Activated T-helper 1 cell treated with Interleukin-2 at 50 U/mL for 16 hours (primary cell): ENCODE measurements at places on chromosomes 3 and 15.

- no peak for DNase-seq
Observed at GRCh38 chr3:170634663-170635384, 48.9 kb upstream of the SLC7A14 start.

GRCh38 chr15:78316283-78317083 is 17.1 kb upstream of the SKIC8 start:
- DNase-seq = no peak

DNA sequence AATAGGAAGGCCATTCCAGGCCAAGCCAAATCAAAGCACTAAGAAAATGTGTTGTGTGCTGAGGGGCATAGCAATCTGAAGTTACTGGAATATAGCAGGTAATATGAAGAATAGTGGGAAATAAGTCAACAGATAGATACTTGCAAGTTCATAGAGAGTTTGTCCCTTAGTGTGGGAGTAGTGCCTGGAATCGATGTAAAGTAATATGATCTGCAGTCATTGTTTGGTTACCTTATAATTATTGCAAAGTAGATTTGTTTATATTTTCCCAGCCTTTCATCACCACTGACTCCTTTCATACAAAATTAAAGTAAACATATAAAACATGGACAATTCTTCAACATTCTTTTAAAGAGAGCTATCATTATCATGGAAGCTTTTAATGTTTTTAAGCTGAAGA is 420.9 kb upstream of the NECTIN3 start:
- DNase-seq = no peak

- no peak for DNase-seq
Observed at GRCh38 chr3:43154980-43155379, 49.1 kb upstream of the POMGNT2 start.

DNA sequence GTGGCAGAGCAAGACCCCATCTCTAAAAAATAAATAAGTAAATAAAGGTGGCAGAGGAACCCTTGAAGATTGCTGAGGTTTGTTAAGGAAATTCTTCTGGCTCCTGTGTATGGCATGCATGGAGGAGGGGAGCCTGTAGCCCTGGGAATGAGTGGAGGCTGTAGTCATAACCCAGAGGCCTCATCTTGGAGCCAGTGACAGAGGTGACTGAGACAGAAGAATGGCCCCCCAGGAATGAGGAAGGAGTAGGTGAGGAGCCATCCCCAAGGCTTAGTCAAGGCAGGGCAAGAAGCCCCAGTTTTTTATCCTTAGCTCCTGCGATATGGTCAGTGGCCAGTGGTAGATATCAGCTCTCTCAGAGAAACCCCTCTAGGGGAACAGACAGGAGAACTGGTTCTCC is 46.5 kb downstream of the BSN start:
- DNase-seq = no peak

DNA sequence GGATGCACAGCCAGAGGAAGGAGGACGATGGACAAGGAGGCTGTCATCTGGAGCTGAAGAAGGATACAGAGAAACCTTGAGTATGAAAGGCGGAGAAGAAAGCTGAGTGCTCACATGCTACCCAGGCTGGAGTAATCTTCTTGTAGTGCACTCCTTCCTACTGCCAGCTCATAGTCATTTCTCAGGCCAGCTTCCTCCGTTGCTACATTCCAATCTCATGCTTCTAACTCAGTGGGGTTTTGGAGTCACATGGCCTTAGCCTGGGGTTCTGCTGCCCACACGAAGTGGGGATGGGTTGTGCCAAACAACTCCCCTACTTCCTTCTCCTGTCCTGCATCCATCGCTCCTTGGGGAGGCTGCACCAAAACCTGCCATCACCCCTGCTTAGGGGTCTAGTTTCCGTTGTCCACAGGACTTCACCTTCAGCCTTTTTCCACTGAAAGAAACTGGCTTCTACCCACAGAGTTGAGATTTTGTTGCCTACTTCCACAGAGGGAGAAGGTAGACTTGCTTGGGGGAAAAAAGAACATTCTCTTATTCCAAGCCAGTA is 239.9 kb downstream of the EPHB1 start:
- no peak for DNase-seq

DNA sequence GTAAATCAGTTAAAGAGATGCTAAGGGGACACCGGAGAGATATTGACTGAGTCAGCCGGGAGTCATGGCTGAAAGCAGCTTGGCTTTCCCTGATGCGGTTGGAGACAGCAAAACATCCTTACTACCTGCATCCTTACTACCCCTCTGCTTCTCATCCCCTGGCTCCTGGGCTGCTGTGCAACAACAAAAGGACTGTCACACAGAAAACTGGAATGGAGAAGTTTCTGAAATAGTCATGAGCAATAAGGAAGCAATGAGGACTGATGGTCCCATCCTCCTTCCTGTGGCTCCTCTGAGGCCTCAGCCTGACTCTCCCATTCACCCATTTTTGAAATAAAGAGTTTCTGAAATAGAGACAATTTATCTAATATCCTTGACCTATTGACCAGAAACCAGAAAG is 1.1 kb downstream of the HCLS1 start:
- no peak for DNase-seq

DNA sequence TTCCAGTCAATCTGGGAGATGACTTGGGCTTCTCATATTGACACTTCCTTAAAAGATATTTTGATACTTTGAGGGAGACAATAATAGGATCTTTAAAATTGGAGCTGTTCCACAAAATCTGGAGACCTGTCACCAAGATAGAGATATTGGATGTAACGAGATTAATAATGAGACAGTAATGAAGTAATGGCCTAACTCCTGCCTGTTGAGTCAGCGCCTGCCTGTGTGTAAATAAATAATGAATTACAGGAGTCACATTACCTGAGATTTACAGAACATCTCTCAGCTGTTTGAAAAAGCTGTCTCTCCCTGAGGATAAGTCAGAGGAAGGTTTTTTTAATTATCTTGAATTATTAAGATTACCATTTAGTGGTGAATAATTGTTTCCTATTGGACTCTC is 43.8 kb upstream of the MITF start:
- no peak for DNase-seq

DNA sequence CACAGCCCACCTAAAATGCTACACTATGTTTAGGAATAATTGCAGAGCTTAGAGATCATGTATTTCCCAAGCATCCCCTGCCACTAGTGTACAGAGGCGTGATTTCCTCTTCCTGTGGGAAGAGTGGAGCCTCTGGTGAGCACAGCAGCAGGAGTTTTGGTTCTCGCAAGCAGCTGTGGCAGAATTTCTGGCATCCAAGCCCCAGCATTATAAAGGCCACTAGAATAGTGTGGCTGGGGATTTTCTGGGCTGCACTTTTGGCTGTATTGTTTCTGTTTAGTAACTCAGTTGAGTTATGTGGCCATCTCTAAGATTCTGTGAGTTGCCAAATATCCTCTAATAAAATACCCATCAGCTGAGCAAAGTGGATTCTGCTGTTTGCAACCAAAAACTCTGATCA is 64.7 kb downstream of the GPR176 start:
- no peak for DNase-seq

GRCh38 chr3:18228060-18228459 is 197.1 kb downstream of the SATB1 start:
- no peak for DNase-seq

DNA sequence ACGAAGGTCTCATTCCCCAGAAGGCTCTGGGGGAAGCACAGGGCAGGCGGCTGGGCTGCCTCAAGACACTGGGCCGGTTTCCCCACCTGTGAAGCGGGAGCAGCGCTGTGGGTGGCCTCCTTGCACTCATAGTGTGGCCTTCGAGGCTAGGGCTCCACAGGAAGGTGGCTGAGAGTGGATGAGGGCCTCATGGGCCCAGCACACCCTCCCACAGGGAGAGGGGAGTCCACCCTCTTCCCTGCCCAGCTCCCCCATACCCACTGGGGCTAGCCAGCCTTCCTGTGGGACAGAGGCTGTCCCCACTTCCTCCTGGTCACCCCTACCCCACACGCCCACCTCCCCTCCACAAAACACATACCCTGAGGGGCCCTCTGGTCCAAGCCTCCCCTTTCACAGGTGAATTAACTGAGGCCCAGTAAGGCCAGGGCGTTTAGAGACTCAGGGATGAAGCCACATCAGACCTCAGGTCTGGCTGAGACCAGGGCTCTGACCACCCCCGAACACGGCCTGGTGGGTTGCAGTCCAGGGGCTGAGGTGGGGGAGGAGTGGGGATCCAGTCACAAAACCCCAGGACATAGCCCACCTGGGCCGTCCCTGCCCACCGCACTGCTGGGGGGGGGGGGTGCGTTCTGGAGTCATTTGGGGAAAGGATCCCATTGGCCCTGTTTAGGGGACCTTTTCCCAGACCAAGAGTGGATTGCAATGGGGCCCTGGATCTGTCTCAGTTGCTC is 1.1 kb downstream of the ANPEP start:
- no peak for DNase-seq

DNA sequence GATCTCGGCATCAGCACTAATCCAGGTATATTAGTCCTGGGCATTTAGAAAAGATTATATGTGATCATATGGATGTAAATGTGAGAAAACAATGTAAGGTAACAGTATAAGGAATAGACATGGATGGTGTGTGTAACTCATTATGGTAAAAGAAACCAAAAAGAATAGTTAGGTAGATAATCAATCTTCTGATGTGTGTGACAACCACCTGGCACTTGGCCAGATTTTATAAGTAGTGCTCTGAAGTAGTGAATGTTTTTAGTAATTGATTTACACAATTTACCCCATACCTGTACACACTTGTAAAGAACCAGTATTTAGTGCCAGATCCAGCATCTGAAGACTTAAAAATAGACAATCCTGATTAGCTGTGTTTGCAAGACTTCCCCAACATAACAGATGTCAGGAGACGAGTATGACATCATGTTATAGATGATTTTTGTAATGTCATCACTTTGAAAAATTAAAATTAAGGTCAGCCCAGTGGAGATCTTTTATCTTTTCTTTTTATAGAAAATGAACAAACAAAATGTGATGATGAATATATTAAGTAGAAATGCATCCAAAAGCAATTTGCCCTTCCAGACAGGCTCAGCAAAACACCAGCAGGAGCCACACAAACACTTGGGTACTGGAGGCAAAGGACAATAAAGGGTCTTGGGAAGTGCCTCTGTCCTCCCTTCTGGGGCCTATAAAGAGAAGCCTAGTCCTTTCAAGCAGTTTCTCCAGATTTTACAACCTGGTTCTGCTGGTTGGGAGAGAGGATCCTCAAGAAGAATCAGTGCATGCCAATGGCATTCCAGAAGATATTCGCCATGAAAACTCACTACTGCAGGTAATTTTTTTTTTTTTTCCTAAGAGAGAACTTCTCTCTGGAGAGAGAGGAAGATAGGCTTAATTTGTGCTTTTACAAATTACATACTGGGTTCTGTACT is 140.7 kb downstream of the MECOM start:
- no peak for DNase-seq

- DNase-seq = no peak
Observed at GRCh38 chr3:157247391-157247790, 87.4 kb upstream of the CCNL1 start.

DNA sequence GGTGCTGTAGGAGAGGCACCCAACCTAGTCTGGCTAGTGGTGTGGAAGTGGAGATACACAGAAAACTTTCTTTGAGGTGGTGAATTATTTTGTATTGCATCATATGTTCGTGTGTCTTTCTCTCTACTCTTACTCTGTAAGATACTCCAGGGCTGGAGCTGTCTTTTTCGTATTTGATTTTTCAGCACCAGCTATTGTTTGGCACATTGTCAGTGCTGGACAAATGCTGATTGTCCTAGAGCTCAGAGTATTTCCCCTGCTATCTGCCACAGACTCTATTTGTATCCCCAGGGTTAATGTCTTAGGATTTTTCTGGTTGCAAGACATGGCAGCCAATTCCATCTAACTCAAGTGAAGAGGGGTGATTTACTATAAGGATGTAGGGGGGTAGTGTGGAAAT is 110.5 kb downstream of the SAMMSON start:
- no peak for DNase-seq

GRCh38 chr3:173893066-173893465 is 495.5 kb downstream of the NLGN1 start:
- DNase-seq = no peak

- DNase-seq = no peak
Observed at GRCh38 chr15:38920966-38921365, 356.4 kb upstream of the RASGRP1 start.

GRCh38 chr15:73997986-73998385 is 3.5 kb downstream of the PML start:
- DNase-seq = no peak

GRCh38 chr3:164537485-164537884 is 540.8 kb downstream of the SI start:
- DNase-seq = no peak

GRCh38 chr3:149015393-149015792 is 24.1 kb downstream of the GYG1 start:
- no peak for DNase-seq

GRCh38 chr15:55574096-55574495 is 14.0 kb downstream of the PYGO1 start:
- no peak for DNase-seq

DNA sequence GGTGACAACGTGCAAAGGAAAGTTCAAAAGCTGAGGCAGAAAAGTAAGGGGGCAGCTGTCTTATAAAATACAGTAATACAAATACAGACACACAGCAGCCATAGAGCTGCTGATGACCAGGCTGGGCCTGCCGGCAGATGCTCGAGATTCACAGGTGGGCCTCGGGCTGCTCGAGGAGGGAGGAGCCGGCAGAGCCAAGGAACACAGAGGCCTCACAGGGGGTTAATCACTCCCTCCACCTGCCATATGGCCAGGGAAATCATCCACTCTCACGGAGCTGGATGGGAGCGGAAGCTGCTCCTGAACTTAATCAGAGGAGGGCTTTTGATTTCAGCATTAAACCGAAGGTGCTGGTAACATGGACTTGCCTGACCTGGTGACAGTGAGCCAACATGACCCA is 29.6 kb upstream of the MGLL start:
- DNase-seq = no peak

- DNase-seq = peak; percentile 40
Observed at GRCh38 chr3:156816091-156816793, 9.9 kb upstream of the LEKR1 start.

DNA sequence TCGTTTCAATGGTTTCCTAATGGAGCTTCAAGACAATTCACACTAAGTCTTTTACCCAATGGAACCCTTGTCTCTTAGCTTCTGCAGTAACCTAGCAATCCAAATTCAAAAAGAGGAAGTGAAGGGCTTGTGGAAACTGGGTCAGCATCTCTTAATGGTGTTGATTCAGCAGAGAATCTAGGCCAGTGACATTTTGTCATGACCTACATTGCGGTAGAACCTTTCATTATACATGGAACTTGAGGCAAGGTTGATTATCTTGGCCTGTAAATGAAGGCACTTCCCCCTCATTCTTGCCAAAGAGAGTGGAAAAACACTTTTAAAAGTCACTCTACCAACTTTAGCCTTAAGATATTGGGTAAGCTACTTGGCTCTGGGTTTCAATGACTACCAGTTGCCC is 42.8 kb downstream of the C2CD4B start:
- DNase-seq = no peak

DNA sequence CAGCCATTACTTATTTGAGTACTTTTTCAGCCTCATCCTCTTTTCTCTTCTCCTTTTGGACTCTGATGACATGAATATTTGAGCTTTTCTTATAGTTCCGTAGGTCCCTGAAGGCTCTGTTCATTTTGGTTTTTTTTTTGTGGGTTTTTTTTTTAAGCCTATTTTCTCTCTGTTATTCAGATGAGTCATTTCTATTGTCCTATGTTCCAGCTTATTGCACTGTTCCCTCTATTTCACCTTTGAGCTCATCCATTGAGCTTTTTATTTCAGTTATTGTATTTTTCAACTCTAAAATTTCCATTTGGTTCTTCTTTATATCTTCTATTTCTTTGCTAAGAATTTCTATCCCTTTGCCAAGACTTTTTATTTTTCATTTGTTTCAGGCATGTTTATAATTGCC is 7.2 kb upstream of the MGLL start:
- no peak for DNase-seq
